ENCODE measurements at places on chromosomes 7 and 10.

DNA sequence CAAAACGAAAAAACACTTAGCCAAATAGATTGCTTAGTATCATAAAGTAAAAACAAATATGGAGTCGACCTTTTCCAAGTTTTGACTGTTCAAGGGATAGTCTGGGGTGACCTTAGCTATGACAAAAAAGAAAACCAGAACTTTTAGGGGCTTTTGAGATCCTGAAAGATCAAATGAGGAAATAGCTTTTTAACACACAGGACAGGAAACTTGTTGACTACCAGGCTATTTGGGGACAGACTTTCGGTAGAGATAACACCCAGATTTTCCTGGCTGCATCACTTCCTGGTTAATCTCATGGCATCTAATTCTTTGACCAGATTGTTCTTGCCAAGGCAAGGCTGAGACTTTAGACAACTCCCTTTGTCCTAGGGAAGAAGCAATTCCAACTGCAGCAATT lies 34.5 kb upstream of the EGR2 start:
- no peak for DNase-seq

DNA sequence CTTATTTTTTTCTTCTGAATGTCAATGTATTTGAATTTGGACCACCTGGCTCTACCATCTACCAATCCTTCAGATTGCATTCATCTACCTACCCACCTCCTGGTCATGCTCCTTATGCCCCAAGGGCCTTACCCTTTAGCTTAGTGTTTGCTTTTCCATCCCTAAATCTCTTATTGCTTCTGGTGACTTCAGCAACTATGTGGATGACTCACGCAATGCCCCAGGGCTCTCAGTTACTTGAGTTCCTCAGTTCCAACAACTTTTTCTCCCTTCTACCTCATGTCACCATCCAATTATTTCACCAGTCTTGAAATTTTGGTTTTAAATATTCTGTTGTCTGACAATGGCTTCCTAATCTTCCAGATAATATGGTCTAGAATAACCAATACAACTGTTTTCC lies 118.9 kb downstream of the CFAP58 start:
- no peak for DNase-seq

GRCh38 chr10:3829156-3830050 lies 44.4 kb upstream of the KLF6 start:
- no peak for DNase-seq

GRCh38 chr7:27600247-27600646 lies 62.4 kb downstream of the HIBADH start:
- no peak for DNase-seq

DNA sequence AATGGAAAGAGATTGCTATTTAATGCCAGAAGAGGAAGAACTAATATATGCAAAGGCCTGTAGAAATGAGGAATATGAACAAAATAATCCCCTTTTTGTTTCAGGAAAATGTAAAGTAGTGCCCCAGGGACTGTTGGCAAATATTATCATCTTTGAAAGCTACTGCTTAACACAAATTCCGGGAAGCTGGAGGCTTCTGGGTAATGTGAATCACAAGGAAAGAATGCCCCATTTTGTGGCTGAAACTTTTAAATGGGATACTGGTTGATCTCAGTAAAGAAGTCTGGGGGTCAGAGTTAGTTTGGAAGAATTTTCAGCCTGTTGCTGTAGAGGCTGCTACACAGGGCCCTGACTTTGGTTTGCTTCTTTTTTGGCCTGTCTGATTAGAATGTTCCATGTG lies 141.0 kb downstream of the PTEN start:
- no peak for DNase-seq

- no peak for DNase-seq
Observed at GRCh38 chr10:126111516-126111915, 215.2 kb downstream of the FANK1 start.

GRCh38 chr10:3251172-3251571 lies 78.6 kb upstream of the PITRM1 start:
- DNase-seq = peak; percentile 31

- no peak for DNase-seq
Observed at GRCh38 chr7:80740778-80741545, 102.5 kb downstream of the CD36 start.

DNA sequence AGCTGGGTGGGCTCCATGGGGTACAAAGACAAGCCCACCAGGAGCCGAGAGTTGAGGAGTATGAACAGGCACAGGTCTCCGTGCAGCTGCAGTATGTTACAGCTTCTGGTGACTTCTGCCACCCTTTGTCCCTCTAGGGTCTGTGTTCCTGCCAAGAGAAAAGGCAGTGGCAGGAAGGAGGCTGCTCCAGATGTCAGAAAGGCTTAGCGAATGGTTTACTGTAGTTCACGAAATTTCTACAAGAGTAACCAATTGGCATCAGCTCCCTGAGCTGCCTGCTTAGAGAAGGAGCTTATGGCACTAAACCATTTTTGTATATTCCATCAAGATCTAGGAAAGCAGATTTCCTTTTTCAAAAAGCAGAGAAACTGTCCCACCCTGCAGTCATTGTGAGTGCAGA lies 48.2 kb upstream of the TMEM72 start:
- DNase-seq = no peak

DNA sequence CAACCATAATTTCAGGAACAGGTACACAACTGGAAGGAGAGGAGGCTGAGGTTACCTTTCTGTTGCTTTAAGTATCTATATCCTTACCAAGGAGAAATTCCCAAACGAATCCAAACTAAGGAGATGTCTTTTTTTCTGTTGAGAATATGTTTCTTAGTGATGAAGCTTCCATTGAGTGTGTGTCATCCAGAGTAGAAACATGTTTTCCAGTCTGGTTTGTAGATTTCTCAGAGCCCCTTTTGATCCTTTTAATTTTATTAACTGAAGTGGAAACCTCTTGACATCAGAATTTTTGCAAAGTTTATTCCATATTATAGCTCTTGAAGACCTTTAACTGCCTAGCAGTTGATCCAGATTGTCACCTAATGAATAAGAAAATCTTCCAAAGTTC lies 207.1 kb upstream of the FERD3L start:
- DNase-seq = no peak

DNA sequence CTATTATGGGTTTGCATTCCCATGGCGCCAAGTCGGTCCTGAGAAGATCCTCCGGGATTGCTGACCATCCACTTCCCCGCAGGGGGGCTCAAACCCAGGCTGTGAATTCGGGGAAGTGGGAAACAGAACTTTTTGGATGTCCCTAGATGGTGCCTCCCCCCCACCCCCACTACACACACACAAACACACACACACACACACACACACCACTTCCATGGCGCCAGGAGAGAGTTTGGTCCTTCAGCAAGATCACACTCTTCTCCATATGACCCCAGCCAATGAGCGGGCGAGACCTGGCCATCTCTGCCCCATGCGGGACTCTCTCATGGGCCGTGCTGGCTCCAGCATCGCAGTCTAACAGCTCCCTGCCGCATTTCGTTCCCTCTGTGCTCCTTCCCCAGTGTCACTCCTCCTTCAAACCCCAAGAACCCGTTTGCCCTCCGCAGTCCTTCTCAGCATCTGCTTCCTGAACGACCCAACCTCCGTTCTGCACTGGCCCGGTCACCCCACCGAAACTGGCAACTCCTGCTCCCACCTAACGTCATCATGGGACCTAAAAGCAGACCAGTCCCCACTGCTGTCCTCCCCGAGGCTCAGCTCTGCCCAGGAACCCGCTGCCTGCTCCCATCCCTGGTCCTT lies 32.1 kb upstream of the TNRC18 start:
- DNase-seq = no peak
